ENCODE measurements at places on chromosomes 7 and 10.

DNA sequence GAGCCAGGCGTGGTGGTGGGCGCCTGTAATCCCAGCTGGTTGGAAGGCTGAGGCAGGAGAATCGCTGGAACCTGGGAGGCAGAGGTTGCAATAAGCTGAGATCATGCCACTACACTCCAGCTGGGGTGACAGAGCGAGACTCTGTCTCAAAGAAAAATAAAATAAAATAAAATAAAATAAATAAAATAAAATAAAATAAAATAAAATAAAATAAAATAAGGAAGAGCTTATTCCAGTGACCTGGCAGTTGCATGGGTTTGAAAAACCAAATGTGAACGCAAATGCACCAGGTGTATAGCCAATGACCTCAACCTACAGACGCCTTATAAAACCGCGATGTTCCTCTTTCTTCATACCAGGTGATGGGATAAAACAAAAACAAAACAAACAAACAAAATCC is 995.7 kb downstream of the TYW1 start:
- DNase-seq: no peak

GRCh38 chr7:2545746-2546425 is 9.4 kb downstream of the BRAT1 start:
- DNase-seq: no peak

DNA sequence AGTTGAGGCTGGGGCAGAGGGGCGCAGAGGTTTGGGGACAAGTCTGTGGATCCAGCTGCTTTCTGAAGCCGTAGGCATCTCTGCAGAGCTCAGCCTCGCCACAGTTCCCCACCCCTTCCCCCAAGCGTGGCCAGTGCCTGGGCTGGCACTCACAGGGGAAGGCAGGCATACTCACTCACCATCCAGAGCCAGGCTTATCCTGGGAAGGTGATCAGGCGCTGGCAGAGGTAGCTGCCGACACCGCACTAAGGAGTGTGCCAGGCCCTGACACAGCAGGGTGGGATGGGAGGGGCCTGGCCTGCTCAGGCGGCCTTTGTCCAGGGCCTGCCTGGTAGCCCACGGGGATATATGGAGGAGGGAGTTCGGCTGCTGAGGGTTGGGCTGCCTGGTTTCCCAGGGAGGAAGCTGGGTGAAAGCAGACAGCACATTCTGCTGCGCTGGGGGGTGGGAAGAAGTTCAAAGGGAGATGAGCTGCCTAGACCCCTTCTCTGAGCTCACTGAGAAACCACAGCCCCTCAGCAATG is 15.9 kb downstream of the VSIR start:
- DNase-seq: no peak

GRCh38 chr7:122767339-122767738 is 64.6 kb upstream of the RNF148 start:
- DNase-seq: no peak

DNA sequence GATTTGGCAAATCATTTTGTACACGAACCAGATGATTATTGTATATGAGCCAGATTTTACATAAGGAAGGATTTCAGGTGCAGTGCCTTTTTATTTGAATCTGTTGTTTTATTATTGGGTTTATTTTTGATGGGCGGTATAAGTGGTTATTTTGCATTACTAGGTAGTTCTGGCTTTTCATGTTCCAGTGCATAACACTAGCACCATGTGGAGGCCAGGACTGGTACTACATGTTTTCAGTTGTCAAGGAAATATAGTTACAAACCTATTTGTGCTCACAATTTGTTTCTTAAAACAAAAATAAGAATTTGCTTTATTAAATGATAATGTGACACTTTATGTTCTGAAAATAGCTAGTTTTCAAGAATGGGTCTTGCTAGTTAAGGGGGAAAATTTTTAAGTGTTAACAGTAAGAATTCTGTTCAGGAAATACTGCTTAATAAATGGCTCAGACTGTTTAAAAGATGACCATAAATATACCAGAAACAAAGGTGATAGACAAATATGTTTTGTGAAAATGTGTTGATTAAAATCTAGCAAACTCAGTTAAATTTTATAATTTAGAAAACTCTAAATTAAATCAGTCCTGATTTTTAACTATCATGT is 7.1 kb upstream of the SEMA3E start:
- DNase-seq: no peak

DNA sequence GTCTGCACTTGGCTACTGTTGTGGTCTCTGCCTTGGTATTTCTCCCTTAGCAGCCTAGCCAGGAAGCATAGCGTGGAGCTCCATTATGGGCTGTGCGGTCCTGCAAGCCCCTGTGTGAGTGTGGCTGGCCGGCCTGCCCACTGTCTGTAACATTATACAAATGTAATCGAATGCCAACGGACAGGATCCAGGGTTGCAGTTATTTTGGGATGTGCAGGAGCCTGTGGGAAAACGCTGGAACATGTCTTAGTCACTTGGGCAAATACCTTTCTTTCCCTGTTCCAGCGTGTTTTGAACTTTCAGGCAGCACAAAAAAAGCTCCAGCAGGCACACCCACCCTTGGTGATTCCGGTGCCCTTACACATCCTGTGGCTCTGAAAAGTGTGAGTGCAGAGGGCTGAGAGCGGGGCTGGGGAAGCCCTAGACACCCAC is 29.5 kb downstream of the BAG3 start:
- no peak for DNase-seq

- no peak for DNase-seq
Measured at GRCh38 chr10:91582153-91582554, 50.7 kb downstream of the PPP1R3C start.

GRCh38 chr10:33869028-33869427 is 534.6 kb upstream of the NRP1 start:
- no peak for DNase-seq

- DNase-seq: no peak
Measured at GRCh38 chr7:132618956-132619305, 42.7 kb upstream of the PLXNA4 start.

DNA sequence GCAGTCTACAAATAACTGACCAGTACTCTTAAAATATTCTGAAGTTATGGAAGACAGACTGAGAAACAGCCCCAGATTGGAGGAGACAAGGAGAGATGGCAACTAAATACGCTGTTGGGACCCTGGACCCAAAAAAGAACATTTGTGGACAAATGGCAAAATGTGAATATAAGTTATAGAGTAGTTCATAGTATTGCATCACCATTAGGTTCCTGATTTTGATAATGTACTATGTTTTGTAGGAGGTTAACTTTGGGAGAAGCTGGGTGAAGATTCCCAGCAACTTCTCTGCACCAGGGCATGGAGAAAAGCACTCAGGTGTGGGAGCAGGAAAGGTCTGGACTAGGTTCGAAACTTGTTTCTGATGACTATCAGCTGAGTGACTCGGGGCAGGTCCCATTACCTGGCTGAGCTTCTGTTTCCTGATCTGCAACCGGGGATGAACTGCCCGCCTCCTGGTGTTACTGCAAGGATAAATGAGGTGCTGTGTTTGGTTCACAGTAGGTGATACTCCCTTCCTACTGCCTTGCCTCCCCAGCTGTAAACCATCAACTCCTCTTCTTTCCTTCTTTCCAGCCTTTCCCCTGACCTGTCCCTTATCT is 48.2 kb downstream of the EEPD1 start:
- no peak for DNase-seq

DNA sequence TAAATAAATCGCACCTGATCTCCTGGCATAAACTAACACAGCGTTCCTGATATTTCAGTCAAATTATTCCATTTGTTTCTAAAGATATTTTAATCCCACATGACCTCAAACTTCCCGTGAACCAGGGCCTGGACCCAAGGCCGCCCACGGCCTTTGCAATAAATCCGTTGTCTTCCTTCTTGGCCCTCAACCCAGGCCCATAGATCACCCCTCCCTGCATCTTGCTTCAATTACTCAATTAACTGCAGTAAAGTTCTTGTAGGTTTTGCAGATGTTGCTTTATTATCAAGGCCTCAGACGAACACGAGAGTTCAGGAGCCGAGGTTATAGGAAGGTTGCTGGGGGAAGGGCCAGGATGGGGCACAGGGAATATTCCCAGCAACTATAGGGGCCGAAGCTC is 249.4 kb downstream of the RAB11FIP2 start:
- DNase-seq: no peak

- DNase-seq: no peak
Measured at GRCh38 chr10:1153251-1153763, 97.1 kb downstream of the WDR37 start.

DNA sequence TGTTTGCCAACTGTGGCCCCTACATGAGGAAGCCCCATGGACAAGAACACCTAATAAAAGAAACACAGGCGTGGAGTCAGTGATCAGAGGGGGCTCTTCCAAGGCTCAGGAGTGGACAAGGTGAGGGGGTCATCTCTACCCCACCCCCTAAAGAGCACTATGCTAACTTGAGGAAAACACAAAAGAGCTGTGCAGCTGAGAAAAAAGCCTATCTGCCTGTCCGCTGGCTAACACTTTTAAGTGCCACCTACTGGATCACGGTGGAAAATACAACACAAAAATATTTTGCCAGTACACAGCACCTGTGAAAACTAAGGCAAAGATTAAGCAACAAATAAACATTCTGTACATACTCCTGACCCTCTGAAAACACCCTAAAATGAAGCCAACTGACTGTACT is 53.1 kb upstream of the COBL start:
- DNase-seq: no peak

DNA sequence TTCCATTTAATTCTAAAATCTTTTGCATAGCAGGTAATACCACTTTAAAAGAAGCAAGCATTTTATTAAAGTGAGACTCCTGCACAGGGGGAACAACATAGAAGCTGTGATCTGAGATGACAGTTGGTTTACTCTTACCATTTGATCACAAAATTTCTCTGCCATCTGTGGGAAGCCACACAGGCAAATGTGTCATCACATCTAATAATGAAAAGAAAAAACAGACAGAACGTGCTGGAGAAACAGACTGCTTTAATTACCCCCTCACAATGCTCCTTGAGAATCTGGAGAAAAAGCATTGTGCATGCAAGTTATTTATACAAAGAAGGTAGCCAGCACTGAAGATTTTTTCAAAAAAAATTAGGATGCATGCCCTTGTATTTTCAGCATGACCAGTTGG is 165.2 kb upstream of the PTER start:
- DNase-seq: no peak

DNA sequence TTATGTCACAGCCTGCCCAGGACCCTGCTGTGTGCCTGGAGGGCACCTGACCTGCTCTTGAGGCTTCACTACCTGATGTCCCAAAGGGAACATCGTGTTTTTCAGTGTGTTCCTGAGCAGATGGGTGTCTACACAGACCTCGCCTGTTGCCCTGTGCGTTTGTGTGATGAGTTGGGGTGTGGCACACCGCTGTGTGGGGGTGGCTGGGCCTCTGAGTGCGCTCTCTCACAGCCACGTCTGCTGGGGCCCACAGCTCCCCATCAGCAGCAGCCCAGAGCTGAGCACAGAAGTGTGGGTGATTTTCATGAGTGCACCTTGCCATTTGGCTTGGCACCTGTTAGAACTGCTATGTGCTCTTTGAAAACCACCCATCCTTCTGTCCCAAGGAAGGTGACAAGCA is 121.5 kb downstream of the NKX6-2 start:
- no peak for DNase-seq

- no peak for DNase-seq
Measured at GRCh38 chr10:124569623-124570470, 108.2 kb downstream of the LHPP start.

GRCh38 chr7:68420342-68421192 is 1177.7 kb upstream of the AUTS2 start:
- DNase-seq: no peak

DNA sequence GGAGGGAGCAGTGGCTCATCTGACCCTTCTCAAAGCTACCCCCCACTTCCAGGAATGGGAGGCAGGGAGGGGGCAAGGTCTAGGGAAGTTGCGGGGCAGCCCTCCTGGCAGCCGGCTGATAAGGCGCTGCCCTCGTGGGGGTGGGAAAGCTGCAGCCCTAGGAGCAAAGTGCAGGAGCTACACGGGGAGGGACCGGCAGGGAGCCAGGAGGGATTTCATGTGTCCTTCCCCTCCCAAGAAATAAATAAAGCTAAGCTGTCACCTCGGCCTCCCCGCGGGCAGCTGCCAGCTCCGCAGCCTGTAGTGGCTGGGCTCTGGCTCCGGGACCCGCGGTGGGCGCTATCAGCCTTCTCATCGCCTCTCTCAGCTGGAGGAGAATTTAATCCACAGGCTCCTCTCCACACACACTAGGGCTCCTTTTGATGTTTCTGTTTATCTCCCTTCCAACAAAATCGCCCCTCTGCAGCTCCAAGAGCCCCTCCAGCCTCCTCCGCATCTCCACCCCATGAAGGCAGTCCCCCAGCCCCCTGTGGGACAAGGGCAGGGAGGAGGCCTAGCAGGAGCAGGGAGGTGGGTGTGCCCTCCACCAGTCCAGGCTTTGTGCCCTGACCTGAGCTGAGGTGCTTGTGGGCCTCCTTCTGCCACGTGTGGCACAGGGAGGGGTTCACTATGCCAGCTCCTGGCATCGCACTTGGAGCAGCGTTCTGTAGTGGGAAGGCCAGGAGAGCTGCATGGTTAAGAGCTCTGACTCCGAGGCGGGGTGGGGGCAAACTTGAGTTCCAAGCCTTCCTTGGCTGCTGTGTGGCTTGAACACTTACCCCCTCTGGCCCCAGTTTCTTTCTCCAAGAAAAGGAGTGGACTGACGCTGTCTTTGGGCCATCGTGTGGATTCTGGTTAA is 80.5 kb downstream of the C10orf105 start:
- no peak for DNase-seq

DNA sequence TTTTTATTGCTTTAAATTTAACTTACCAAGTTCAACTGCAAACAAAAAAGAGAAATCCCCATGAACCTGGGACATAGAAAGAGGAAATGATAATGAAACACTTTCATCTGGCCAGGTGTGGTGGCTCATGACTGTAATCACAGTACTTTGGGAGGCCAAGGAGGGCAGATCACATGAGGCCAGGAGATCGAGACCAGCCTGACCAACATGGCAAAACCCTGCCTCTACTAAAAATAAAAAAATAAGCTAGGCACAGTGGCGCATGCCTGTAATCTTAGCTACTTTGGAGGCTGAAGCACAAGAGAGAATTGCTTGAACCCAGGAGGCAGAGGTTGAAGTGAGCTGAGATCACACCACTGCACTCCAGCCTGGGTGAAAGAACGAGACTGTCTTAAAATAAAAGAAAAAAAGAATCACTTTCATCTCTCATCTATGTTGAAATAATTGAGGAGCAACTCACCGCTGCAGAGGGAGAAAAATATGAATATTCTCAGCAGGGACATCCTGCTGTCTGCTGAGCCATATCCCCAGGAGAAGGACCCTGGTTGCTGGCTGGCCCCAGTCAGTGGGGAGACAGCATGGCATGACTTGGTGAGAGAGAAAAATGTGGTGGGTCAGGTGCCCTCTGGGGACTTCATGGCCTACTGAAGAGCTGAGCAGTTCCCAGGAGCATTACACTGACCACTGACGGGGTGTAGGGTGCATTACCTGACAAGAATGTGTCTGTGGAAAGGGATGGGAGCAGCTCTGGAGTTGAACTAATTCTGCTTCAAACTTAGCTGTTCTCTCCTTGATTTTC is 22.8 kb upstream of the TARP start:
- DNase-seq: no peak

Measured in nucleus accumbens (tissue), 56 donors.